ENCODE measurements at places on chromosomes 16 and 17.

GRCh38 chr17:37088459-37088858 lies 139.7 kb downstream of the AATF start:
- DNase-seq: no peak

DNA sequence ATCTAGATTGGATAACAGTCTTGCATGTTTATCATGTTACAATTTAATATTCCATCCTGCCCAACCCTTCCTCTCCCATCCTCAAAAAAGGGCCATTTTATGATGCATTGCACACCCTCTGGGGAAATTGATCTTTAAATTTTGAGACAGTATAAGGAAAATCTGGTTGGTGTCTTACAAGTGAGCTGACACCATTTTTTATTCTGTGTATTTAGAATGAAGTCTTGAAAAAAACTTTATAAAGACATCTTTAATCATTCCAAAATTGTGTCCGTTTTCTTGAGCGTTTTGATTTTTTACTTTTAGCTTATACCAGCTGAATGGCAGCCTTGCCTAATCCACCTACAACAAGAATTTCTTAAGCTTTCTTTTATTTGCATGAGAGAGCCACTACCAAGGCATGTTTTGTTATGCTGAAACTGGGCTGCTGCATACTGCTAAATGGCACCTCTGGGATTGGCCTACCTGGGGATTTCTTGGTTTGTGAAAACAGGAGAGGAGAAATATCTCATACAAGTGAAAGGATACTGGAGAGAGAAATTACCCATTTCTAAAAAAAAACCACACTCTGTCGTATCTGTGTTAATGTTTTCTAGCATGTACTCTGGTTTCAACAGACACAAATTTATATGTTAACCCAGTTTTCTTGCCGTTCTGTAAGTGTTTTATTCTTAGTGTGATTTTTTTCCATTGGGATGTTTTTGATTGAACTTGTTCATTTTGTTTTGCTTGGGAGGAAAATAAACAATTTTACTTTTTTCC lies 52.2 kb downstream of the TUBD1 start:
- DNase-seq: no peak

DNA sequence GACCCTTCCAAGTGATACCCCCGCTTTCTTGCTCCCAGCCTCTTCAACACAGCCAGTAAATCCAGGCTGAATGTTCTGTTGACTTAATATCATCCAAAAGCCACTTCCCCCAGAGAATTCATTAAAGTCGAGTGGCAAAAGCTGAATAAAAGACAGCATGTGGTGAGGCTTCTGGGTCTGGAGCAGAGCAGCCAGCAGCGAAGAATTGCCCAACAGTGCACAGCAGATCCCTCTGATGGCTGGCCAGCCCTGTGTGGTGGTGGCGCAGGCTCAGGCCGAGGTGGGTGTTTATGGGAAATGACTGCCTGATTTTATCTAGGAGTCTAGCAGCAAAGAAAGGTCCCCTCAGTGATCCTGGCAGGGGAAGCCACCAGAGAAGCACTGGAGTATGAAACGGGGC lies 30.3 kb upstream of the RCVRN start:
- DNase-seq: no peak

GRCh38 chr17:44722254-44722653 lies 13.8 kb downstream of the DBF4B start:
- no peak for DNase-seq

- no peak for DNase-seq
Observed at GRCh38 chr16:84117494-84117843, 727 bp upstream of the MBTPS1 start.

Data from HL-60 (cell line).